ENCODE measurements at places on chromosomes 11 and 22.

- DNase-seq: no peak
- no peak overlapping the region for H3K4me3 ChIP-seq
- no peaks in the 10 kb centered on the region for H3K4me1 ChIP-seq
- no peak overlapping the region for H3K27ac ChIP-seq
- no peaks in the 10 kb centered on the region for H3K27me3 ChIP-seq
These were observed 6.9 kb downstream of the DLG2 start for GRCh38 chr11:85620256-85620655.

GRCh38 chr11:47667135-47667534 is 24.8 kb upstream of the MTCH2 start:
- H3K4me3 ChIP-seq: no peak overlapping the region
- H3K4me1 ChIP-seq: no peaks in the 10 kb centered on the region
- H3K27me3 ChIP-seq: no peaks in the 10 kb centered on the region
- no peak for DNase-seq
- no peak overlapping the region for H3K27ac ChIP-seq

- no peak overlapping the region for H3K27ac ChIP-seq
- H3K36me3 ChIP-seq: no peaks in the 10 kb centered on the region
- no peaks in the 10 kb centered on the region for H3K27me3 ChIP-seq
These were observed 11.8 kb upstream of the MAPK11 start for GRCh38 chr22:50281957-50282356.

DNA sequence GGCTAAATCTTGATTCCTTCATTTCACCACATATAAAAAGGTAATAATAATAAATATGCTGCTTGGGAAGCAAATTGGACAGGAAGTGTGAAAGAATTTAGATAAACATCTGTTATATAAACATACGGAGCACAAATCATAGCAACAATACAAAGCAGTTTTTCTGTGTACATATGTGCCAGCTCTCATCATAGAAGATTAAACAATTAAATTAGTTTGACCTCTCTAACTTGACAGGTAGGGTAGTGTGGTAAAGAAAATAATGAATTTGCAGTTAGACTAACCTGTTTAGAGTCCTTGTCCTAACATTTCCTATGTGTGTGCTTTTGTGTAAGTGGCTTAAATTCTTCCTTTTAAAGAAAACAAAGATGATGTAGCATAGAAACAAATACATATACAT is 995.7 kb upstream of the TENM4 start:
- no peaks in the 10 kb centered on the region for H3K4me1 ChIP-seq
- no peak for DNase-seq
- no peaks in the 10 kb centered on the region for H3K27me3 ChIP-seq
- no peaks in the 10 kb centered on the region for H3K36me3 ChIP-seq
- H3K27ac ChIP-seq: no peak overlapping the region

DNA sequence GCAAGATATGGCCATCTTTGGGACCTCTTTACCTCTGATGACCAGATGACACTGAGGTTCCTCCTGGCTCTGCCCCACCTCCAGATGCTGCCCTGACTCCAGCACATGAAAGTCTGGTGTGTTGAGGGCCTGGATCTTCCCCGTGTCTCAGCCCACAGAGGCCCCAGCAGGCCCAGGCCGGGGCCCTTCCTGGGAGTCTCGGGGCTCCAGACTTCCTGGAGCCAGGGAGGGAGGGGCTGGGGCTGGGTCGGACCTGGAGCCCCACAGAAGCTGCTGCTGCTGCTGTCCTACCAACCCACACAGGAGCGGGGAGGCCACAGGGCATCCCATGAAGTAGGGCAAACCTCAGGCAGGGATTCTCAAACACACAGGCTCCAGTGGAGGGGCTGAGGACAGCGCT is 32.2 kb upstream of the WNT11 start:
- no peak overlapping the region for H3K4me3 ChIP-seq
- H3K36me3 ChIP-seq: no peaks in the 10 kb centered on the region
- peaks cover 8% of the 10 kb centered on the region for H3K4me1 ChIP-seq
- H3K27me3 ChIP-seq: no peaks in the 10 kb centered on the region

- H3K27ac ChIP-seq: no peak overlapping the region
- DNase-seq: no peak
- no peaks in the 10 kb centered on the region for H3K27me3 ChIP-seq
- no peaks in the 10 kb centered on the region for H3K4me1 ChIP-seq
- no peak overlapping the region for H3K4me3 ChIP-seq
These were observed 14.0 kb downstream of the SGSM1 start for GRCh38 chr22:24819911-24820461.

DNA sequence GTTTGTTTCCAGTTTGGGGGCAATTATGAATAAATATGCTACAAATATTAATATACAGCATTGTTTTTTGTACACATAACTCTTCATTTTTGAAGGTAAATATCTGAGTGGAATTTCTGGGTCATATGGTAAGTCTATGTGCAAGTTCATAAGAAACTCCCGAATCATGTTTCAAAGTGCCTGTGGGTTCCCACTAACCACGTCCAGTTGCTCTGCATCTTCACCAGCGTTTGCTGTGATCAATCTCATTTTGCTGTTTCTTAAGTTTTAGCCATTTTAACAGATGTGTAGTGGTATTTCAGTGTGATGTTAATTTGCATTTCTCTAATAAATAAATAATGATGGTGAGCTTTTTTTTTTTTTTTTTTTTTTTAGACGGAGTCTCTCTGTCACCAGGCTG is 14.2 kb upstream of the CSRP3 start:
- no peaks in the 10 kb centered on the region for H3K4me1 ChIP-seq
- H3K36me3 ChIP-seq: no peaks in the 10 kb centered on the region
- H3K4me3 ChIP-seq: no peak overlapping the region
- no peaks in the 10 kb centered on the region for H3K27me3 ChIP-seq
- no peak for DNase-seq

All from effector memory CD4-positive, alpha-beta T cell (primary cell).